ENCODE measurements at places on chromosomes 16 and 17. TPM values are rescaled to one million over a fixed set of nuclear protein-coding genes. Genes with fewer than 3 reads are reported as not detected.
A peak's percentile ranks its signal among the peaks of the same experiment; 100 is the strongest.

The CCL2 gene
- total RNA-seq = 0.51 TPM

The ENPP7 gene
- total RNA-seq = not detected

The CPHXL gene
- not detected for total RNA-seq

The TEKT3 gene
- total RNA-seq = not detected

The PARD6A gene
- 2.8 TPM for total RNA-seq

GRCh38 chr17:75361996-75362395 is 43.5 kb downstream of the GRB2 start:
- no peak for DNase-seq

- no peak for DNase-seq
Observed at GRCh38 chr17:74151551-74152315, 51.7 kb upstream of the RPL38 start.

GRCh38 chr16:66920924-66921680 is 2.4 kb upstream of the CDH16 start:
- no peak for DNase-seq

- no peak for DNase-seq
Observed at GRCh38 chr17:38673707-38674013, 1.1 kb downstream of the EPOP start.

DNA sequence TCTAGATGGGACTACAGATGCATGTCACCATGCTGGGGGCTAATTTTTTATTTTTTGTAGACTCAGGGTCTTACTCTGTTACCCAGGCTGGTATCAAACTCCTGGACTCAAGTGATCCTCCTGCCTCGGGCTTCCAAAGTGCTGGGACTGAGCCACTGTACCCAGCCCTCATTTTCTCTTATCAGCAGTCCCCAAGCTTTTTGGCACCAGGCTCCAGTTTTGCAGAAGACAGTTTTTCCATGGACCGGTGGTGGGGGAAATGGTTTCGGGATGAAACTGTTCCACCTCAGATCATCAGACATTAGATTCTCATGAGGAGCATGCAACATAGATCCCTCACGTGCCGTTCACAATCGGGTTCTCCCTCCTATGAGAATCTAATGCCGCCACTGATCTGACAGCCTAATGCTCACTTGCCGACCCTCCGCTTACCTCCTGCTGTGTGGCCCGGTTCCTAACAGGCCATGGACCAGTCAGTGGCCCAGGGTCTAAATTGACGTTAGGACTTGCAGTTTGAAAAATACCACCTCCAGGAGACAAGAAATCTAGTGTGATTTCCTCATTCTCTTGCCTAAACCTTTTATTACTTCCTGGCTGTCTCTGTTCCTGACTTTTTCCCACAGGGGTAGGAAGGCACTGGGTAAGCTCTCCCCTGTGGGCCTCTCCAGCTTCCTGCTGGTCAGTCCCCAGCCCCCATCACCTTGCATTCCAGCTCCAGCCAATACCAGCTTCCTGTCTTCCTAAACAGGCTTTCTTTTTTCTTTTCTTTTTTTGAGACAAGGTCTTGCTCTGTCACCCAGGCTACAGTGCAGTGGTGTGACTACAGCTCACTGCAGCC is 9.3 kb upstream of the CNP start:
- DNase-seq = peak; percentile 77

- no peak for DNase-seq
Observed at GRCh38 chr17:2435181-2435741, 34.4 kb upstream of the MNT start.

DNA sequence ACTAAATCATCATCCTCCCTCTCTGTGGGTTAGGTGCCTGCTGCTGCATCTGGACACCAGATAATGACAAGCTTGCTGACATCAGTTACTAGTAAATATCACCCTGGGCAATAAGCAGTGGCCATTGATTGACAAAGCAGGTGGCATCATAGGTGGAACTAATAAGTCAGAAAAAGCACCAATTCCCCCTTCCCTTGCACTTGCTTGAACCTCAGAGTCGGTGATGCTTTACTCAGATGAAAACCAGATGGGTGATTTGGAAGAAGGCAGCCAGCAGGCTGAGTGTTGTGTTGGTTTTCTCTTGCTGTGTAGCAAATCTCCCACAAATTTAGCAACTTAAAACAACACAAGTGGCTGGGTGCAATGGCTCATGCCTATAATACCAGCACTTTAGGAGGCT is 146.9 kb upstream of the NOL11 start:
- DNase-seq = no peak

- DNase-seq = no peak
Observed at GRCh38 chr17:71600137-71600789, 520.6 kb upstream of the SOX9 start.

DNA sequence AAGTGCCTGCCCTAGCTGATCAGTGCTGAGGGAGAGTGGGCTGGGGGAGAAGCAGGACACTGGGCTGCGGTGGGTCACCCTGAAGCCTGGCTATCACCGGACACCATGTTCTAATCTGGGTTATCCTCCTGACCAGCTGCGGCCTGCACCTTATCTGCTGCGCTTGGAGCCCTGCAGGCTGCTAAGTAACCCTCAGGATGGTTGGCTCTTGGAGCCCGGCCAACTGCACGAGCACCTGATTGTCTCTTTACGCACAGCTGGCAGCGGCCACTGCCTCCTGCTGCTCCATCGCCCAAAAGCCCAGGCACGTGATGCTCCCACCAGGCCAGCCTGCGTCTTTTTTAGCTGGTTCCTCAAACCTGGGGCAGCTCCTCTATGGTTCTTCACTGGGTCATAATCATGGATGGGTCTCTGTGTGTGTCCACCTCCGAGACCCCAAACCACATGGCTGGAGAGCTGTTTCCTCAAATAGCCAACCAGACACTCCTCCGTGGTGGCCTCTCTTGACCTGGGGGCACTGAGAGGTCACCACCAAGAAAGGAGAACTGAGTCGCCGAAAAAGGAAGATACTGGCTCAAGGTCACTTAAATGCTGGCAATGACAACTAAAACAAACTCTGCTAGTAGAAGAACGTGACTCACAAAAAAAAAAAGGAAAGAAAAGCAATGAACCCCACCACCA is 21.7 kb downstream of the SPHK1 start:
- DNase-seq = no peak

GRCh38 chr17:9798008-9798407 is 6.6 kb upstream of the DHRS7C start:
- no peak for DNase-seq

DNA sequence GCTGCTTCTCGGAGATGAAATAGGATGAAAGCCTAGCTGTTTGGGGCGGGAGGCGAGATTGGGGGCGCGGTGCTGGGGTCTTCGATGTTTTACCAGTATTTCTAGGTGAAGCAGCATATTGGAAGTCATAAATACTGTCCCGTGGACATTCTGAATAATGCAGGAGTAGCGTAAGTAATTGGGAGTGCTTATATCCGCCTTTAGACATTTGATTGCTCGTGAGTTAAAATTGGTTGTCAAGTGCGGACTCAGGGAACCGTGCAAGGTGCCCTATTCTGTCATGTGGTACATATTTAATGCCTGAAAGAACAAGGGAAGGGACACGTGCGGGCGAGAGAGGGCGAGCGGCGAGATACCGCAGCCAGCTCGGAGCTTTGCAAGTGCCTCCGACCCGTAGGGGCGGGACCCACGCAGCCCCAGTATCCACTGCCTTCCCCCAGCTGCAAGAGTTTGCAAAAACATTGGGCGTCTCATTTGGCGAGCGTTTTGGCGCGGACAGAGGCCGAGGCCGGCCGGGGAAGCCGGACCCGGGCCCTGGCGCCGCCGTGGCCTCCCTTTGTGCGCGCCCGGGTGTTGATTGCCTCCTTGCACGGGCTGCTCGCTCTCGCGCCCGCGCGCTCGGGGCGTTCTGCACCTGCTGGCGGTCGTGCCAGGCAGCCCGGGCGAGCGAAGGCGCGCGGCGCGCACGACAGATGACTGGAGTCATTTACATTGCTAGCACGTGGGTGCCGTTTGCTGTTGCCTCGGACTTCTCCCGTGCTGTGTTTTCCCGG is 849.8 kb upstream of the RBFOX1 start:
- no peak for DNase-seq

- DNase-seq = peak; percentile 49
Observed at GRCh38 chr16:25033852-25034251, 18.7 kb upstream of the ARHGAP17 start.

DNA sequence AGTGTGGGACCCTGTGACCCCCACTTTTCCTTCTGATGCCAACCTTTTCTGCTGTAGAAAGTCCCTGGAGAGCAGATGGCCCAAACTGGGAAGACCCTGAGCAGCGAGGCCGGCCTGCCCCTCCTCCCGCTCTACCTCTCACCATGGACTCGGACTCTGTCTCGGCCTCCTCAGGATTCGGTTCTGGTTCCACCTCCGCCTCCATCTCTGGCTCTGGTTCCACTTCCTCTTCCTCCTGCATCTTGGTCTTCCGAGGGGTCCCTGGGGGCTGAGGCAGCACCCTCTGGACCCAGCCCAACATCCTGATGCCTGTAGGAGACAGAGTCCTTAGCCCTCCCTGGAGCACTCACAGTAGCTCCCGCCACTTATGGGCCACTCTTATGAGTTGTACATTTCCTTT is 3.9 kb downstream of the CNGB1 start:
- no peak for DNase-seq

- peak; percentile 80 for DNase-seq
Observed at GRCh38 chr17:65131946-65132345, 5.2 kb upstream of the RGS9 start.

DNA sequence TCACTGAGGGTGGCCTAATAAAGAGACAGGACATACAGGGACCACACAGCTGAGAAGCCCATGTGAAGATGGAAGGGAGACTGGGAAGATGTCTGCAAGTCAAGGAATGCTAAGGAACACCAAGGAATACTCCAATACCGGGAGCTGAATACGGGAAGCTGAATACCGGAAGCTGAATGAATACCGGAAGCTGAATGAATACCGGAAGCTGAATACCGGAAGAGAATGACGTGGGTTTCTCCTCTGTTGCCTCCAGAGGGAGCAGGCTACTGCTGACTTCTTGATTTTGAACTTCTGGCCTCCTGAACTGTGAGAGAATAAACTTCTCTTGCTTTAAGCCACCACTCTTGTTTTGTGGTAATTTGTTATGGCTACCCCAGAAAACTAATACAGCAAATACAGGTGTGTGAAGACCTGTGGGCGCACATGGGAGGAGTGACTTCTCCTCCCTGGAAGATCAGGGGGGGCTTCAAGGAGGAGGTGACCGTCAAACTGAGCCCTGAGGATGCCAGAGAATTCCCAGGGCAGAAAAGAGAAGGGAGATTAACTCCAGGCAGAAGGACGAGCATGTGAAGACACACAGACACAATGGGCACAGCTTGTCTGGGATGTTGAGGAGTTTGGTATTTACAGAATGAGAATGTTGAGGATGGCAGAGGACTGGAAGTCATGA is 259.9 kb downstream of the IRF8 start:
- DNase-seq = peak; percentile 30

GRCh38 chr16:79042886-79043285 is 557.7 kb downstream of the MAF start:
- DNase-seq = no peak

DNA sequence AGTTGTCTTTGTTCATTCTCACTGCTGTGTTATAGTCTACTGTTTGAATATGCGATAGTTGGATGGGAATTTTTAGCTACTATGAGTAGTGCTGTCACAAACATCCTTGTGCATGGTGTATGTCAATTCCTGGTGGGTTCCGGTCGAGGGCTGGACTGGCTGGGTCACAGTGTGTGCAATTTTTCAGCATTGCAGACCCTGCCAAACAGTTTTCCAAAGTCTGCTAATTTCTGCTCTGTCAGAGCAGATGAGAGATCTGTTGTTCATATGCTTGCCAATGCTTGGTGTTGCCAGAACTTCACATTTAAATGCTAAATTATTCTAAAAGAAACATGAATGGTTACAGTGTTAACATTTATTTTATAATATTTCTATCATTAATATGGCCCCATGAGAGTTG is 3.6 kb upstream of the C16orf96 start:
- DNase-seq = no peak

DNA sequence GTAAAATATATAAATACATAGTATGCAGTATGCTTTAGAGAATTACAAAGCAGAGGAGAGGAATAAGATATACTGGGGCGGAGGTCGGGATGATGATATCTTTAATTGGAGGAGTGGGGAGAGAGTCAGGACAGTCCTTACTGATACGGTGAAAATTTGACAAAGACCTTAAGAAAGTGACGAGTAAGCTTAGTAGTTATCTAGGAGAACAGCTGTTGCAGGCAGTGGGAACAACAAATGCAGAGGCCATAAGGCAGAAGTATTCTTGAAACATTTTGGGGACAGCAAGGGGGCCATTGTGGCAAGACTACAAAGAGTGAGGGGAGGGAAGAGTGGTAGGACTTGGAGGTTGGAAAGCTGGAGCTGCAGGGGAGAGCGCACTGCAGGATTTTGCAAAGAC is 22.3 kb upstream of the CDC6 start:
- DNase-seq = no peak

DNA sequence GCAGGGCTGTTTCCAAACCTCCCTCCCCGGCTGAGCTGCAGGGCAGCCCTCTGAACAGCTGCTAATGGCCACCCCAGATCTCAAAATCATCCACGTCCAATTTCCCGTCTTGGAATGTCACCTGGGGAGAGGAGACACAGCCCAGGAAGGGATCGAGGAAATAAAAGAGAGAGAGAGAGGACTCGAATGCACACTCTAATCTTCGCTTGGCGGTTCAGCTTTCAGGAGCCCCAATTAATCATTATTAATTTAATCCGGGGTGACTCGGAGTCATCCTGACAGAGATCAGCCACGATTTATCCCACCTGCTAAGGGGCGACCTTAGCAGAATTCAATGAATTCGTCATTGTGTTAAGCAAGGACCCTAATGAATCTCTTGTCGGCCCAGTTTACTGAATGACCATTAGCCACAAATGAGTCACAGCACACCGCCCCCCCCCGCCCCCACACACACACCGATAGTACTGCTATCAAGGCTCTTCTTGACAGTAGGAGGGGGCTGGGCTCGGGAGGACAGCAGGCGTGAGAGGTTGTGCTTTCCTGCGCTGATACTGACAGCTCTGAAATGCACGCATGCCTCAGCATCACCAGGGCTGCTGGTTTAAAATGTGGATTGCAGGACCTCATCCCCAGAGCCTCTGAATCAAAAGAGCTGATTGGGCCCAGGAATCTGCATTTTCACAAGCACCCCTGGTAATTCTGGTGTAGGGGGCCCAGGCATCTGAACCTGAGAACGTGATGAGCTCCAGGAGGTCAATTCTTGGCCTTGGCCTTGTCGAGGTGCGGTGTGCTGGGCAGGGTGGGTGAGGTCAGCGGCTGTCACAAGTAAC is 190.0 kb upstream of the CIBAR2 start:
- peak; percentile 43 for DNase-seq

DNA sequence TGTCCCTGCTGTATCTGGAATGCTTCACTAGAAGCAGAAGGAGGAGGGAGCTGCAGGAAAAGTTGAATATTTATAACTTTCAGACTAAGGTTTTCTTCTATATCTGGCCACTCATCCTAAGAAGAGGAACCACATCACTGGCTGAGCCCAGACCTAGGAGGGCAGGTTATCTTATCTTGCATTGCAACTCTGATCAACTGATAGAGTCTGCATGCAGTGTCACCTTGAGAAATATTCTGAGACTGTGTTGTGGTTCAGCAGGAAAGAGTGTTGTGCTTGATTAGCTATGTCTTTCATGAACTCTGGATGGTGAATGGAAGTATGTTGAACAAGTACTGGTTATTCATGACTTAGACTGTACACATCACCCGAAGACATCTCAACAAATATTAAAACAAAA is 460.0 kb downstream of the TOX3 start:
- no peak for DNase-seq
